ENCODE measurements at places on chromosomes 16 and 17.

- no peak for DNase-seq
These were observed 201.5 kb downstream of the IRF8 start for GRCh38 chr16:86100205-86101136.

DNA sequence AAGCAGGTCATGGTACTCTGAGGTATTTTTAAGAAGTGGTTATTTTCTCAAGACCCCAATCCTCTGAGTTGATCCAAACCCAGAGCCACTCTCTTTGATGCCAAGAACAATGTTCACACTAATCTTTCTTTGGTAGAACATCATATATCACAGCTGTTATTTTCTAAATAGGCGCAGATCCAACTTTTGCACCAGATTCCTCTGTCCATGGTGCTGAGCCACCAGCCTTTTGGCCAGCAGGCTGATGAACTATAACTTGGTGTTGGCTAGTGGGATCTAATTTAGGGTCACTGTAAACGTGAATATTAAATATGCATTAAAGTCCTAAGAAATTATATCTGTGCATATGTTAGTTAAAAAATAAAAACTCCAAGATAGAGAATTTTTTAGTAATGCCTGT lies 7.0 kb upstream of the ZKSCAN2 start:
- no peak for DNase-seq

DNA sequence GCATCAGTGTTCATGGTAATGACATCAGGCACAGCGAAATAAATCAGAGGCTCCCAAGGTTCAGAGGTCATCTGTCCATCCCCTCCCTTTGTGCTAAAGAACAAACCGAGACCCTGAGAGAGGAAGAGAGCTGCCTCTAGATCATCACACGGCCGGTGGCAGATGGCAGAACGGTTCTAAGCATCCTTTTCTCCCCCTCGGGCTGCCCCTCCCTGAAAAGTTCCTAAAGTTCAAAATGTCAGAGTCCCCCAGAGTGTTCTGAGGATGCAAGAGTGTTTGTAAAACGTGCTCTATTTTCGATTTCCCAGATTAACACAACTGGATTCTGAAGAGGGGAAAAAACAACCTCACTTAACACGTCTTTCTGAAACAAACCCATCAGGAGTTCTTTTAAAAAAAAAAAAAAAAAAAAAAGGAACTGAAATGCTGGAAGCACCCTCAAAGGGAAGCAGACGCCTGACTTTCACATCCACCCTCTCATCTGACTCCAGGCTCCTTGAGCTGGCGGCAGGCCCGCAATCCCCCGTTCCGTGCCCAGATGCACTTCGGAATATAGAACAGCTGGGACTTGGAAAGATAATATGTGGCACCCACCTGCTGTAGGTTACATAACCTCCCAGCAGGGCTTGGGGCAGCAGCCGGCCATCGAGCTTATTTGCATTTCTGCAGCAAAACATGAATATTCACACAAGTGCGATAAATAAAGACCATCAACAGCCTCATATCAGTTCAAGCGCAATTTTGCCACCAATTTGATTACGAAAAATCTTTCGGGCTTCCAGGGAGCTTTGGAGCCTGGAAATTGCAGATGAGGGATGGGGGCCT lies 115.5 kb upstream of the SMURF2 start:
- no peak for DNase-seq

GRCh38 chr17:14875557-14876412 lies 389.3 kb downstream of the PMP22 start:
- DNase-seq: no peak

DNA sequence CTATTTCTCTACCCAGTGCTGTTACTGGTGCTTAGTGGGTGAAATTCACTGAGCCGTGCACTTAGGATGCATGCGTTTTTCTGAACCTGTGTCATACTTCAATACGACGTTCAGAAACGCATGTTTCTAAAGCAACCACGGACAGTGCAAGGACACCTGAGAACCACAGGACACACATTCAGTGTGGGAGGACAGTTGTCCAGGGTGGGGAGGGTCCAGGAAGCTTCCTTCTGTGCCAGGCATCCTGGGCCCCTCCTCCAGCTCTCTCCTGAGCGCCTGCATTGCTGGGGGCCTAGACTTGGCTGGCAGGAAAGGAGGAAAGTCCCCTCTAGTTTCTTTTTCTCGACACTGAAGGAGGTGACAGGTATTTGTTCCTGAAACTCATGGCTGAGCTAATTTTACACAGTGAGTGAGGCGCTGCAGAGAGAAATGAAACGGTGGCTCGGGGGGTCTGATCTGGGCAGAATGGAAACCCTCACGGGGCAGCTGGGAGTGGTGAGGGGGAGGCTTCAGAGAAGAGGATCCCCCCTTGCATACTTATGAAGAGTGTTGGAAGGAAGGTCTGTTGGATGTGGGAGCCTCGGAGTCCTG lies 89.9 kb downstream of the IRF8 start:
- DNase-seq: no peak

GRCh38 chr16:57824888-57825287 lies 22.6 kb upstream of the KIFC3 start:
- DNase-seq: no peak

- DNase-seq: no peak
These were observed 778.1 kb upstream of the SOX9 start for GRCh38 chr17:71342737-71343136.

- no peak for DNase-seq
These were observed 115.4 kb downstream of the ZNF778 start for GRCh38 chr16:89332902-89333245.

- no peak for DNase-seq
These were observed 22.8 kb upstream of the NFAT5 start for GRCh38 chr16:69542974-69543373.

Measured in T47D (cell line).